Cardiac muscle cell (in vitro differentiated cells and primary cell): ENCODE measurements at places on chromosomes 11 and 22. TPM values are rescaled to one million over a fixed set of nuclear protein-coding genes. Genes with fewer than 3 reads are reported as not detected.

GRCh38 chr11:106156290-106156937, 79.0 kb downstream of the AASDHPPT start:
- peak; percentile 93 for DNase-seq

- no peak for DNase-seq
Measured at GRCh38 chr11:8697054-8697453, 14.5 kb downstream of the RPL27A start.

- DNase-seq: no peak
Measured at GRCh38 chr22:37971475-37972434, 12.6 kb downstream of the SOX10 start.

Gene MIEF1
- polyA plus RNA-seq: 29.1 and 33.7 TPM in 2 replicates

Gene SCN4B
- polyA plus RNA-seq: 0.39 TPM in 1 of 2 replicates, not detected in the other
